ENCODE measurements at places on chromosomes 1 and 21.

GRCh38 chr1:157403203-157403602 is 149.1 kb downstream of the FCRL5 start:
- no peak for DNase-seq

- no peak for DNase-seq
Observed at GRCh38 chr1:151847867-151848596, 5.5 kb downstream of the THEM5 start.

DNA sequence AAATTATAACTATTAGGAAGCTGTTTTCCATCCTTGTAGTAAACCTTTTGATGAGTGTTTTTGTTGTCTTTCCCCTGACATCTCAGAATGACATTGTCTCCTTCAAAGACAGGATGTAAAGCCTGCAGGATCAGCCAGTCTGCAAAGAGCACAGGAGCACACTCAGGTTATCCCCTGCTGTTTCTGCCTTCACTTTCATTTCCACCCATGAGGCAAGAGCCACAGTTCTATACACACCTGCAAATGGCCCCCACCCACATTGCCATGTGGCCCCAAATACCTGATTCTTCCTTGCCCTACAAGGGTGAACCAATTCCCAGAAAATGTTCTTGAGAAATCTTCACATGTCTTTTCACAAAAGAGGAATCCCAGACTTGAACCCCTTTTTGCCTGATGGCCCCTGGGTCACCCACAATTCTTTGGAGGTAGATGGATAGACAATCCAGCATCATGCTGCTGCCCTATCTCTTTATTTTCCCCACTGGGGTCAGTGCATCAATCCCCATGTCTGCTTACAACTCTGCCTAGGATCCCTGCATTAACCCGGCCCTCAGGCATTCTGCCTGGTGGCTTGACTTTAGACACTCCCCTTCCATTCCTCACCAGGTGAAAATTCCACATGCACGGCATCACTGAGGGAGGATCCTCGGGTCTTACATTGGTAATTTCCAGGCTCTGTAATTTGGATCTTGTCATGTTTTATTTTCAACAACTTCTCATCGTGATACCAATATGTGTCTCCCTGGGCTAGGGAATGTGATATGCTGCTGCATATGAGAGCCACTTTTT is 2.6 kb downstream of the FCRL3 start:
- DNase-seq, result no peak

GRCh38 chr1:223364685-223365382 is 858 bp upstream of the SUSD4 start:
- DNase-seq, result no peak

DNA sequence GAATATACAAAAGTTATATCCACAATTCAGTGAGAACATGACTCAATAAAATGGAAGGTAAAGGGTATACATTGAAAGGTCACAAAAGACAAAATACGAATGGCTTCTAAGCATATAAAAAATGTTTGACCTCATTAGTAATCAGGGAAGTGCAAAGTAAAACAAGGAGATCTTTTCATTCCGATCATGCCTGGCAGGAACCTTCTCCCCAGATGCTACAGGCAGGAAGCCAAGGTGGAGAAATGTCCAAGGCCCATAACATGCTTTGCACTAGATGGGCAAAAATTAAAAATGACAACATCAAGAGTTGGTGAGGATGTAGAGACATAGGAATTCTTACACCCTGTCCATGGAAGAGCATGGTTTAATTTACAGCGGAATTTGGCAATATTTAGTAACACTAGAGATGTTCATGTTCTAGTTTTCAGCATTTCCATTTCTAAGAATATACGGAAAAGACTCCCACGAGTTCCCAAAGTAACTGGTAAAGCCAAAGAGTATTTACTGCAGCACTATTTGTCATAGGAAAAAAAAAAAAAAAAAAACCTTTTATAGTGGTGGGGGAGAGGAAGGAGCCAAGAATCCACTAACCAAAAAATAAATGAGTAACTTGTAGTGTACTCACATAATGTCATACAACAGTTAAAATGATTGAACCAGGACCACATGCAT is 184.5 kb upstream of the KAZN start:
- DNase-seq, result no peak

DNA sequence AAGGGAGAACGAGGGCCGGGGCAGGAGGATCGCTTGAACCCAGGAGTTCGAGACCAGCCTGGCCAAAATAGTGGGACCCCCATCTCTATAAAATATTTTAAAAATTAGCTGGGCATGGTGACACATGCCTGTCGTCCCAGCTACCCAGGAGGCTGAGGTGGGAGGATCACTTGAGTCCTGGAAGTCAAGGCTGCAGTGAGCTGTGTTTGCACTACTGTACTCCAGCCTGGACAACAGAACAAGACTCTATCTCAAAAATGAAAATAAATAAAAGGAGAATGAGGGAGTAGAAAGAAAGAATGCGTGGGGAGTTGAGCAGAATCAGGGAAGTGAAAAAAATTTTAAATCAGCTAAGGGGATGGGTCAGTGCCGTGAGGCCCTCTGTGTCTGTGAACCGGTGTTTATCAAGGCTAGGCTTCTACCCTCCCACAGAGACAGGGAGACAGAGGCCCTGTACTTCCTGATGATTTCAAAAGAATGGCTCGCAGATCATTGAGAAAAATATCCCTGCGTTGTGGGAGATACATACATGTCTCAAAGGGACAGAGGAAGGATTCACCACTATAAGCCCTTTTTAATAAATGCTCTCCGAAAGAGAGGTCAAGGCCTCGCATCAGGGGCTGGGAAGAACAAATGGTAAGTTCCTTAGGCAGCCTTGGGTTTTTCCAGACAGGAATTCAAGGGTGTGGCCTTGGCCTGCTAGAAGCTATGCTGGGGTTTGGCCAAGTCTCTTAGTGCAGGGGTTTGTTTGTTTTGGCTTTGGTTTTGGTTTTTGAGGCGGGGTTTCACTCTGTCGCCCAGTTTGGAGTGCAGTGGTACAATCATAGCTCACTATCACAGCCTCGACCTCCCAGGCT is 20.7 kb downstream of the IL10RB start:
- DNase-seq, result no peak

GRCh38 chr1:232973652-232974611 is 23.5 kb downstream of the NTPCR start:
- no peak for DNase-seq

DNA sequence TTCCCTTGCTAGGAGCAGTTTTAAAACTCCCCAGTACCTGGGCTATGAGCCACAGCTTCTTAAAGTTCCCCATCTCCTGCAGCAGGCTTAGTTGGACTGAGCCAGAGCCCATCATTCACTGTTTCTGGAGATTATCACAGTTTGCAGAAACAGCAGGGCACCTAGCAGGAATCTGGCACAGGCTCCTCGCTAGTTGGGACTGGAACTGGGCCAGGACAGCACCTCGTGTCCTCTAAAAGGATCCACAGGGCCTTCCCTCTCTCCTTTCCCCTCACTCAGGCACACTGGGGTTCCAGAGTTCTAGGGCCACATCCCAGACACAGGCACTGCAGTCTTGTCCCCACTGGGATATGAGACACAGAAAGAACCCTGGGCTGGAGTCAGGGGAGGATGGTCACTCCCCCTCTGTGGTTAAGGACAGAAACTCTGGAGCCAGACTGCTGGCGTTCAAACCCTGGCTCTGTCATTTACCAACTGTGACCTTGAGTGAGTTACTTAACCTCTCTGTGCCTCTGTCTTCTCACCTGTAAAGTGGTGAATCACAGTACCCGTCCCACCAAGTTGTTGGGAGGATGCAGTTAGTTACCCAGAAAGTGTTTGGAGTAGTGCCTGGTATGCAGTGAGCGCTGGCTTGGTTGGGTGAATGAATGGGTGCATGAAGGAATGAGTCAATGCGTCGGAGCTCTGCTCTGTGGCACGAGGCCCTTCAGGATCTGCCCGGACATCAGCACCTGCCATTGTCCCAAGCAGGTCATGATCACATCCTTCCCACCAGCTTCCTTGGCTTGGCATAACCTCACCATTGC is 18.8 kb upstream of the ECE1 start:
- DNase-seq, result no peak

Measured in activated T-helper 2 cell treated with anti-CD3 and anti-CD28 coated beads, Interferon-gamma antibody, Interleukin-2, Interleukin-4, amounts not matched to agents 10 μg/mL and 5 μg/mL and 100 μg/mL, durations not matched to agents 14 hours and 24 hours and 36 hours (primary cell).